ENCODE measurements at places on chromosomes 1 and 21.

DNA sequence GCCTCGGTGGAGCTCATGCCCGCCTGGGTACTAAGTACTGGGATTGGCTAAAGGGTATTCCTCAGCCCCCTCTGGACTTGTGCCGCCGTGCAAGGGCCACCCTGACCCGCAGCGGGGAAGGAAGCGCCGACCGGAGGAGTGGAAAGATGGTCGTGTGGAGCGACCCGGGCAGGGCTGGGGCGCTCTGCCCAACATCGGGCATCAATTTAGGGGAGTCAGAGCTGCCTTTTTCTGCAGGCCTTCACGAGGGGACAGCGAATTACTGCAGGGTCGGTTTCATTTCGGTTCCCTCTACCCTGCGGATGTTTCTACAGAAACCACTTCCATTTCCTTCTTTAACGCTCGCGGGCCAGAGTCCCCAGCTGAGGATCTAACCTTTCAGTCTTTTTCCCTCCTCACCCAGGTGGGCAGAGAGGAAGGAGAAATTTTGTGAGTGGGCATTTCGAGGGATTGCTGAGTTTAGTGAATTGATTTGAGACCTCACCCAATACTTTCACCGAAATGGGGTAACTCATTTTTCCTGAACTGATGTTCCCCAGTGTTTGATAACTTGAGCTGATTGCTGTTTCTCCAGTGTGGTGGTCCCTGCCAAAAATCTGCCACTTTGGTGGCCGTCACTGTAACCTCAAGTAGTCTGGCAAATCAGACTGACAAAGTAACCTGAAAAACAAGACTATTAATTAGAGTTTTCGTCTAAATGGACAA lies 1.1 kb downstream of the TOR1AIP1 start:
- H3K4me3 ChIP-seq: peak overlapping the region; percentile 92
- H3K27ac ChIP-seq: peak overlapping the region; percentile 90
- H3K4me1 ChIP-seq: peaks cover 21% of the 10 kb centered on the region

GRCh38 chr21:46050668-46051378 lies 47.1 kb upstream of the COL6A2 start:
- no peak for DNase-seq
- no peaks in the 10 kb centered on the region for H3K27me3 ChIP-seq
- H3K4me1 ChIP-seq: peaks cover 41% of the 10 kb centered on the region
- H3K36me3 ChIP-seq: no peaks in the 10 kb centered on the region
- H3K27ac ChIP-seq: peak overlapping the region; percentile 88
- H3K4me3 ChIP-seq: no peak overlapping the region

DNA sequence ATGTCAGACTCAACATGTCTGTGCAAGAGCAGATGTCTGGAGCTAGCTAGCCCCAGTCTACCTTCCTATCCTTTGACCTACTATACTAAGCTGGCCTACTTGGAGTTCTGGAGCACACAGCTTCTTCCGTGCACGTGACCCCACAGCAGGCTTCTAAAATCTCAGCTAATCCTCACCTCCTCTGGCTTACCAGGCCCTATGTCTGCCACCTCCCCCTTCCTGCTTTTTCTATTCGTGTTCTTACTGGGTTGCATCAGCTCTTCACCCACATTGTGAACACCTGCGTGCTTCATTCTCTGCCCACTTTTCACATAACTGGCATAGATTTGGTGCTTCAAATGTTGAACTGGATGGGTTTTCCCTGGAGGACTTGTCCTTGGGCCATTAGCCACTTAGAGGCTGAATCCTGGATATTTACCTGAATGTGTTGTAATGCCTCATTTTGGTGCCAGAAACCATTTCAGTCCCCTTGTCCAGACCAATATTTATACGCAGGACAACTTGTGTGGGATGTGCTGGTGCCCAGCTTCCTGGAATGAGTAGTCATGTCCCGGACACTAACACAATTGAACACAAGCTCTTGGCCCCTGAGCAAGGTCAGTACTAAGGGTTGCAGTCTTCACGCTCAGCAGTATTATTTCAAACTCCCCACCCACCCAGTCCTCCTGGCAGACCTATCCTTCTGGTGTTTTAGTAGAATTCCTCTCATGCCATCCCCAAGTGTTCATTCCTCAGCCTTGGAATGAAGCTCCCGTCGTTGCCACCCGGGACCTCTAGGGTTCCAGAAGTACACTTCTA lies 24.0 kb downstream of the TENT5C start:
- no peak overlapping the region for H3K27ac ChIP-seq
- H3K36me3 ChIP-seq: no peaks in the 10 kb centered on the region
- H3K4me3 ChIP-seq: no peak overlapping the region
- peaks cover 23% of the 10 kb centered on the region for H3K4me1 ChIP-seq

- H3K36me3 ChIP-seq: no peaks in the 10 kb centered on the region
- no peaks in the 10 kb centered on the region for H3K27me3 ChIP-seq
- no peak overlapping the region for H3K4me3 ChIP-seq
- no peaks in the 10 kb centered on the region for H3K4me1 ChIP-seq
These were observed 1806.8 kb downstream of the BRINP3 start for GRCh38 chr1:188670837-188671236.

DNA sequence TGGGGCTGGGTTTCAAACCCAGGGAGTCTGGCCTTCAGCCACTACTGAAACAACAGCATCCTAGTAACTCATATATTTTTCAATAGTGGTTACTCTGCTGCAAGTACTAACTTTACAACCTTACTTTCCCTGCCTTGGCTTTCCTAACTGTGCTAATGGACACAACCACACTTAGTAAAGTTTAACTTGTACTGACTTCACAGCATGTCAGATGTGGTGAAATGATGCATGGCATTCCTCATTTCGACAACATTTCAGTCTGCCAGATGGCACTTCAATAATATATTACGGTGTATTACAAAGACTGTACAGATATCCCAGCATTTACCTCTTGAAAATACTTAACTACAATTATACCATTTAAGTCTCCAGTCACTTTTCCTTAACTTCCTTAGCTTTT lies 27.8 kb downstream of the LRRC7 start:
- DNase-seq: no peak
- no peaks in the 10 kb centered on the region for H3K27me3 ChIP-seq
- H3K4me3 ChIP-seq: no peak overlapping the region
- H3K27ac ChIP-seq: no peak overlapping the region

GRCh38 chr1:33348676-33349080 lies 27.8 kb upstream of the A3GALT2 start:
- H3K4me1 ChIP-seq: peaks cover 66% of the 10 kb centered on the region
- peak overlapping the region; percentile 99 for H3K4me3 ChIP-seq
- peaks cover 18% of the 10 kb centered on the region for H3K36me3 ChIP-seq
- no peaks in the 10 kb centered on the region for H3K27me3 ChIP-seq

Measured in PC-9 (cell line).